Activated CD4-positive, alpha-beta T cell treated with anti-CD3 and anti-CD28 coated beads, Interleukin-2, amount 10 ng/mL, durations not matched to agents 24 days and 14 days (primary cell): ENCODE measurements at places on chromosomes 4 and X.

DNA sequence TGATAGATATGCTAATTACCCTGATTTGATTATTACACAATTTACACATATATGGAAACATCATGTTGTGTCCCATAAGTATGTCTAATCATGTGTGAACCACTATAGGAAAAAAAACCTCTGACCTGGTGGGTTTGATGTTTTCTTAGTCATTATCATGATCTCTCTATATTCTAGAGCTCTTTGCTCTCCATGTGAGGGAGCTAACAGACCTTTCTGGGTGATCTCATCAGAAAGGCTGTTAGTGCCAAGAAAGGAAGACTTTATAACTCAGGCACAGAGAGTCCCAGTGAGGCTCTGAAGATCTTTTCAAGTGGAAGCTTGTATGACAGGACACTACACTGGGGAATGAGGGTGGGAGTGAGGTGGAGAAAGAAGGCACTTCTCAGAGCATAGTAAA, 527.7 kb upstream of the MAGEB2 start:
- no peak for DNase-seq

DNA sequence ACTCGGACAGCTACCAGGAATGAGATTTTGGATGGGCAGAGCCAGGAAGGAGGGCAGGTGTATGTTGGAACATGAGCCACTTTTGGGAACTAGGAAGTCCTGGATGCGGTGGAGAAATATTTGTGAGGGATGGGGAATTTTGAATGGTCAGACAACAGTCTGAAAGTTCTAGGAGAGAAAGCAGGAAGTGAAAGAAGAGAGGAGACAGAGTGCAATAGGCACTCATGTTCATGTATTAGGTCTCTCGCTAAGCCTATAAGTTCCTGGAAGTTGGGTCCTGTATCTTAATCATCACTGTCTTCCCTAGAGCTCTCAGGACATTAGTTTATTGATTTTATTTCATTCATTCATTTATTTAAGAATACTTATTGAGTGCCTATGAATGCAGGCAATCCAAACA, 65.7 kb upstream of the CITED1 start:
- DNase-seq, result no peak

- DNase-seq, result no peak
These were observed 312.0 kb upstream of the ZCCHC13 start for GRCh38 chrX:73992019-73992418.

DNA sequence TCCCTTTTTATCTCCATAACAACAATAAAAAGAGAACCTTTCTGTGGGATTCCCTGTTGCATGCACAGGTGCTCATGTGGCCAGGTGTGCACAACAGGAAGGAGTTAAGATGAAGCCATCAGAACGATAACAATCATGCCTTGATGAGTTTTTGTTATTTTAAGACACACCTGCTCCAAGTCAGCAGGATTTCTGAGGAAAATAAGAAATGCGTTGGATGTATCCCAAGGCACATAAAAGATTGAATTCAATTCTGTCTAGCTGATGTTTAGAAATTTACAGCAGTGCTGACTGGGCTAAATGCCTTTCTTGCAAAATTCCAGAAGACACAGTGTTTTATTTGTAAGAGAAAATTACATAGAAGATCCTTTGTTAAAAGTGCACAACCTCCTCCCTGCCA, 1678.2 kb downstream of the ARAP2 start:
- DNase-seq, result no peak

DNA sequence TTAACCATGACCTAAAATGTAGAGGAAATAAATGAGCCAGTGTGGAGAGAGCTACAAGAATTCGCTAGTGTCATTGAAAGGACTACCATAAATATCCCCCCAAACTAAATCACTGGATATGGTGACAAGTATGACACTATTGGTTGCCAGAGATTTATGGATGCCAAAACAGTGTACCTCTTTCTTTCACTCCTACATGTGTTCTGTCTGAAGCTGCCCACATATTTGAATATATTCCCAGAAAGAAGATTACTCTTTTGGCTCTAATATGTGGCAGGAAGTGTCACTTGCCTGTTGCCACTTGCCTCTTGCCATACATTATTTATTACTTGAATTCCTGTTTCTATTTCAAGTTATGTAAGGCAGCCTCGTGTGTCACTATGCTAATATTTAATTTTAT, 1573.6 kb downstream of the TECRL start:
- DNase-seq, result no peak

DNA sequence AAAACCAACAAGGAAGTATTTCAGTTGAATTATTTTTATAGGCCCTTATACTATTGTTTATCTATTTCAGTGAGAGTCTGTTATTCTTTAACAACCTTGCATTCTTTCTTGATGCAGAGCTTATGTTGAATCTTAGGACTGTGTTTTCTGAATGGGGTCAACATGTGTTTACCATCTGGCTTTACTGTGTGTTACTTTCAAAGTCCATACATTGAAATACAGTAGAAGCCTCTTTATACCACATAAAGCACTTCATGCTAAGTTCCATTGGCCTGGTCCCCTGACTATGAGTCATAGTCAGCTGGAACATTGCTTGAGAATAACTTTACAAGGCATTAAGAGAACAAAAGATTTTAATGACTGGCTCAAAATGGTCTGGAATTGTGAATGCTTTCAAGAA, 152.6 kb downstream of the GASK1B start:
- no peak for DNase-seq

GRCh38 chrX:131577999-131578734, 34.3 kb downstream of the OR13H1 start:
- no peak for DNase-seq

DNA sequence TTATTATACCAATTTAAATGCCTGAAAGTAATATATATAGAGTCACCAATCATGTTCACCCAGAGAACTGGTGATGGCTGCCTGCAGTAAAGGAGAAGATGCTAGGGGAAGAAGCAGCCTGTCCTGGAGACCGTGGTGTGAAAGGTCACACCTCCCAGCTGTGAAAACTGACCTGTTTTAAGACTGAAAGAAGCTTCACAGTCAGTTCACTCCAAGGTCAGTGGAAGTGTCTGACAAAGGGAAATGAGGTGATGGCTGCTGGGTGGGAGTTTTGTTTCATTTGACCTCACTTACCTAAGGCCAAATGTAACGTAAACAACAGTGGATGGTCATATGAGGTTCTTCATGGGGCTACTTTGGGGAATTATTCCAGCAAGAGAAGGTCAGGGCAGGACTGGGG, 352.1 kb upstream of the GATB start:
- peak; percentile 49 for DNase-seq
